ENCODE measurements at places on chromosomes 4 and X. TPM values are rescaled to one million over a fixed set of nuclear protein-coding genes. Genes with fewer than 3 reads are reported as not detected.

GRCh38 chrX:19729761-19730160 lies 157.6 kb downstream of the SH3KBP1 start:
- no peaks in the 10 kb centered on the region for H3K36me3 ChIP-seq
- H3K4me1 ChIP-seq = no peaks in the 10 kb centered on the region
- H3K27ac ChIP-seq = no peak overlapping the region

GRCh38 chrX:47321386-47321785 lies 49.0 kb upstream of the ZNF157 start:
- H3K36me3 ChIP-seq = peaks cover 7% of the 10 kb centered on the region
- peak; percentile 93 for DNase-seq

- no peak overlapping the region for H3K27ac ChIP-seq
- no peaks in the 10 kb centered on the region for H3K4me1 ChIP-seq
- no peaks in the 10 kb centered on the region for H3K27me3 ChIP-seq
- no peak for DNase-seq
- H3K4me3 ChIP-seq = no peak overlapping the region
- H3K36me3 ChIP-seq = no peaks in the 10 kb centered on the region
These were observed 92.0 kb downstream of the UGT8 start for GRCh38 chr4:114690571-114690970.

RHOXF1 gene
- total RNA-seq = not detected

ZNF732 gene
- 13.4 TPM for total RNA-seq

Data from H9 (cell line).